ENCODE measurements at places on chromosomes 11 and 22.

- no peak for DNase-seq
Observed at GRCh38 chr11:81476345-81476744, 1257.3 kb downstream of the FAM181B start.

DNA sequence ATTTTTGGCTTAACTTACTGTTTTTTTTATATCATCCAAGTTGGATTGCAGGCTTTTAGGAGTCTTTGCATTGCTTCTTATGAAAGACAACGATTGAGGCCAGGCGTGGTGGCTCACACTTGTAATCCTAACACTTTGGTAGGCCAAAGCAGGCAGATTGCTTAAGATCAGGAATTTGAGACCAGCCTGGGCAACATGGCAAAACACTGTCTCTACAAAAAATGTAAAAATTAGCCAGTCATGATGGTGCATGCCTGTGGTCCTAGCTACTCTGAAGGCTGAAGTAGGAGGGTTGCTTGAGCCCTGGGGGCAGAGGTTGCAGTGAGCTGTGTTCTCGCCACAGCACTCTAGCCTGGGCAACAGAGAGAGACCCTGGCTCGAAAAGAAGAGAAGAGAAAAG is 56.6 kb downstream of the BID start:
- no peak for DNase-seq

GRCh38 chr11:104225047-104225446 is 61.1 kb upstream of the PDGFD start:
- no peak for DNase-seq

GRCh38 chr11:96259134-96259830 is 83.7 kb downstream of the MAML2 start:
- no peak for DNase-seq

DNA sequence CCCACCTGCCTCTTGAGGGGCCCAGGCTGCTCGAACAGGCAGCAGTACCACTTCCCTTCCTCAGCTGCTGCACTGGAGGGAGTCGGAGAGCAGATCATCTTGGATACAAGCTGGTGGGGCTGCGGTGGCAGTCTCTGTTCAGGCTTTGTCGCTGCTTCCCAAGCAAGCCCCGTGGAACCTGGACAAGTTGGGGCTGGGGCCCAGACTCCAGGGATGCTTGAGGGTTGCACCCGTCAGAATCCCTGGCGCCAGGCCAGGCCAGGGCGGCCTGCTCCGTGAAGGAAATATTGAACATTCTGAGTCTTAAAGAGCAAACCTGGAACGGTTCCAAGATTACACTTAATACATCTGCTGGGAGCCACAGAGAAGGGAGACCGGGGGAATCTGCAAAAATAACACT is 310.1 kb upstream of the SORL1-AS1 start:
- no peak for DNase-seq
